ENCODE measurements at places on chromosomes 5 and 9.
A peak's percentile ranks its signal among the peaks of the same experiment; 100 is the strongest.

- DNase-seq: no peak
Observed at GRCh38 chr5:96775050-96775449, 32.7 kb downstream of the ERAP1 start.

GRCh38 chr5:127170918-127171600, 97.8 kb upstream of the C5orf63 start:
- DNase-seq: no peak

DNA sequence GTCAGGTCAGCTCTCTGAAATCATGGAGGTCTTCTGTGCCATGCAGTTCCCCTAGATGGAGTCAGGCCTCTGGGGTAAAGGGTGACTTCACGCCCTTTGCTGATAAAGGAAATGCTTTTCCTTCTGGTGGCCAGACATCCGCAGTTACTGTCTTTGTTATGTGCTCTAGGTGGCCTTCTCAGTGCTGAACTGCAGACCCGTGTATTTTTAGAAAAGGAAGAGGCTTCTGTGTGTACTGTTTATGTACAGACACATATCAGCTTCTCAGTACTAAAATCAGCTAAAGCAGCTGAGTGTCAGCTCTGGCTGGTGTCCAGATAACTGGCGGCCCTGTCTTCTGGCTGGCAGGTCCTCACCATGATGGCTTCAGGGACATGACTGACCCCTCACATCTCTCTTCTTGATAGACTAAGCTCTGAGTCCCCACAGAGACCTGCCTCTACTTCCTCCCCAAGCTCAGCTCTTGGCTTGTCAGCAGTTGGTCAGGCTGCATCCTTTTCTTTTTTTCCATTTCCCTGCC, 75.3 kb downstream of the ARHGAP26 start:
- DNase-seq: no peak

DNA sequence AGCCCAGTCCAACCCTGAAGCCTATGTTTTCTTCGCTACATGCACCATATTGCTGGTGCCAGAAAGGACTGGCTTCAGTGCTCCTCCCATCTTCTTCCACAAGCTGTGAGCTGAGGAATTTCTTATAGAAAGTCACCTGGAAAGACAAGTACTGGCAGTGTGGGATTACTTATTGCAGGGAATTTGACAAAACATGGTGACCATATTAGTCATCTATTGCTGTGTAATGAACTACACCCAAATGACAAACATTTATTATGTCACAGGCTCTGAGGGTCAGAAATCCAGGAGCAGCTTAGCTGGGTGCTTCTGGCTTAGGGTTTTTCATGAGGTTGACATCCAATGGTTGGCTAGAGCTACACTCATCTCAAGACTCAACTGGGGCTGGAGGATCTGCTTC, 75.5 kb downstream of the ENTREP1 start:
- DNase-seq: no peak

GRCh38 chr9:82799286-82799685, 263.7 kb downstream of the RASEF start:
- no peak for DNase-seq

GRCh38 chr5:149633476-149634350, 52.4 kb downstream of the ARHGEF37 start:
- DNase-seq: no peak

DNA sequence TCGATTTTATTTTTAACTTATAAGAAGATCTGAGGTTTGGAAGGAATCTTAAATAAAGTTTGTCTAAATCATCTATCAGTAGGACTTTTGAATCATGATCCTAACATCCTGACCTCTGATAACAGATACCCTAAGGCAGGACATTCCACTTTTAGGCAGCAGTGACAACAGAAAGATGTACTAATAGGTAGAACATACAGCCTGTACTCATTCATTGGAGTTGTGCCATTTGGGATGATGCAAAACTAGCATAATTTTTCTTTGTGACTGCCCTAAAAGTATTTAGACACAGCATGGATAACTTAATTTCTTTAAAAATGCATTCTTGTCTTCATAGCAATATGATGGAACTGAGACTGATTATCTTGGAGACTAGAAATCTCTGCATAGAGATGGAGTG, 39.7 kb downstream of the CDC42SE2 start:
- DNase-seq: no peak

- no peak for DNase-seq
Observed at GRCh38 chr5:1815071-1815786, 14.0 kb downstream of the NDUFS6 start.

- no peak for DNase-seq
Observed at GRCh38 chr5:169703813-169704212, 66.7 kb downstream of the DOCK2 start.

GRCh38 chr5:138975098-138975847, 100.1 kb upstream of the LRRTM2 start:
- peak; percentile 38 for DNase-seq

DNA sequence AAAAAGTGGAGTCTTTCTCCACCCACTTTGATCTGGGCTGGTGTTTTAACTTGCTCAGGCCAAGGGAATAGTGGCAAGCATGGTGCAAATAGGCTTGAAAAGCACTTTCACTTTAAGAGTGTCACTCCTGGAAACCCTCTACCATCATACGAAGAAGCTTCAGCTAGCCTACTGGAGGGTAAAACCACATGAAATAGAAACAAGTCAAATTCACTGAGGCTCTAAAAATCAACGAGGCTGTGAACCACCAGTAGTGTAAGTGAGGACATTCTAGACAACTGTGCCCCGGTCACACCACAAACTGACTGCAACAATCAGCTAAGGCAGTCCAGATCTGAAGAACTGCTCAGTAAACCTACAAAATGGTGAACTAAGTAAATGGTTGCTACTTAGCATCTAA, 2366.3 kb upstream of the C9orf72 start:
- DNase-seq: no peak

GRCh38 chr9:2242831-2243330, 227.7 kb downstream of the SMARCA2 start:
- DNase-seq: no peak

DNA sequence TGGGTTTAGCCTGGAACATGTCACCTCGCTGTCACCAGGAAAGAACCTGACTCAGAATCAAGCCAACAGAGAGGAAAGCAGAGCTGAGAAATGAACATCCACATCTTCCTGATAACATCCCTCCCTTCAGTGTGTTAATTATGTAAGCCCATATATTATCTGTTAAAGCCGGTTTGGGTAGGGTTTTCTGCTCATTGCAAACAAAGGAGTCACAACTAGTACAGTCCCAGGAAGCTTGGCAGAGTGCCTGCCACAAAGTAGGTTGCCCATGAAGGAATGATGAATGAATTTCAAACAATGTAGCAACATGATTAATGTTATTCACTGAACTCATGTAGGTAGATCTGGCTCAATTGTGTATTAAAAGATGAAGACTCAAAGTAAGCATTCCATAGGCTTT, 10.4 kb upstream of the PPARGC1B start:
- DNase-seq: no peak

DNA sequence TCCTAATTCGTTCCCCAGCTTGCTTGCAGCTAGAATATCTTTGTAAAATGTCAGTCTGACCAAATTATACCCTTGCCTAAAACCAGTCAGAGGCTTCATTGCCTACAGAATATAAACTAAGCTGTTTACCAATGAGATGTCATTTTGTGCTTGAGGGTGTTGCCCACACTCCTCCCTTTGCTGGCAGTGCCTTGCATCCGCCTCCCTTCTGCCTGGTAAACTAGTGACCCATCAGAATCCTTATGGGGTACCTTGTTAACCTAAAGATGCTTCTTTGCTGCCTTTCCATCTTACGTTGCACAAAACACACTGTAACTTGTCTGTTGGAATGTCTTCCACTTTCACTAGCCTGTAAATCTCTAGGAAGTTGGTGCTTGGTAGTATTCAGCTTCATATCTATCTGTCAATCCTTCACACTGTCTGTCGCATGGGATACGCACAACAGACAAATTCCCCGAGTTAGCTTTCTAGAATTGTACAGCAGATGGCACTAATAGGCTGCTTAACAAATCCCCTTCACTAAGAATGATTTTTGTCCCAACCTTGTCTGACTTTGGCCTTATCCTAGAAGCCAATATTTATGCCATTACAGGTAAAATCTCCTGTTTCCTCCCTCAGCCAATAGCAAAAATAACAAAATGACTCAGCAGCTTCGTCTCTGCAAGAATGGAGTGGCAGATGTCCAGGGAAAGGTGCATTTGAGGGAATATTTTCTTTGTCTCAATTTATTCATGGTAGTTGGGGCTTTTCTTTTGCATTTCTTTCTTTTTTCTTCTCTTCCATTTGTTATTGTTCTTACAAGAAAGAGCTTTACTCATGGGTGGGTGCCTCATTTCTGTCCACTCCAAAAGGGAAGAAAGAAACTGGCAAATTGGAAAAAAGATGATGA, 3.0 kb downstream of the NUDT2 start:
- DNase-seq: no peak

- no peak for DNase-seq
Observed at GRCh38 chr9:106693558-106693957, 169.4 kb upstream of the ZNF462 start.

GRCh38 chr9:70398145-70398556, 16.3 kb downstream of the KLF9 start:
- DNase-seq: peak; percentile 53

DNA sequence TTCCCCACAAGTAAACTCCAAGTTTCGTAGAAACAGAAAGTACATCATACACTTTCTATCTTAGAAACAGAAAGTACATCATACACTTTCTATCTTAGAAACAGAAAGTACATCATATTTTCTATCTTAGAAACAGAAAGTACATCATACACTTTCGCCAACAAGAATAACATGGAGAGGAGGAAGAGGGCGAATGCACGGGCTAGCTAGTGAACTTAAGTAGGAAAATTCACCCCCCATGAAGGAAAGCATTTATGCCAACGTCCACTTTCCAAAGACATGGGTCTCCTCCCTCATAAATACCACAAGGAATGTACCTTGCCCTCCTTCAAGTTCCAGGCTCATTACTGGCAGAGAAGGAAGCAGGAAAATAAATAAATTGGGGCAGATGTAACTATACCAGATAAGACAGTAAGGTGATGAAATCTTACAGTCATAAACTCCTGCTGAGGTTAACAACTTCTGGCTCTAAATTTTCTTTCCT, 64.7 kb downstream of the FRMD3 start:
- DNase-seq: peak; percentile 18

- no peak for DNase-seq
Observed at GRCh38 chr9:132784286-132784830, 93.7 kb downstream of the AK8 start.

DNA sequence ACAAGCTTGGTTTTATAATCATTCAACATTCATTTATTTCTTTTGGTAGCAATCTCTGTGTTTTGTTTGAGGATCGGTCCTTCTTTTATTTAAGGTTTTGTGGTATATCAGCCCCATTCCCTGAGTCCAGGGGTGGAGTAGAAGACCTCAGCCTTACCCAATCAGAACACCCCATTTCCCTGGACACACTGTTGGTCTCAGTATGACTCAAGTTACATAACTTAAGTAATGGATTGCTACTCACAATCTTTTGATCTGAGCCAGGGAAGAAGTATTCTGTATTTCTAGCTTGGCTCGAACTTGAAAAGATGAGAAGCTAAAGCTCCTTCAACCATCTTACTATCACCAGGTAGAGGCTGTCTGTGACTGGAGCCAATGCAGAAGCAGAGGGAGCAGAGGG, 175.2 kb upstream of the HAPLN1 start:
- DNase-seq: no peak

DNA sequence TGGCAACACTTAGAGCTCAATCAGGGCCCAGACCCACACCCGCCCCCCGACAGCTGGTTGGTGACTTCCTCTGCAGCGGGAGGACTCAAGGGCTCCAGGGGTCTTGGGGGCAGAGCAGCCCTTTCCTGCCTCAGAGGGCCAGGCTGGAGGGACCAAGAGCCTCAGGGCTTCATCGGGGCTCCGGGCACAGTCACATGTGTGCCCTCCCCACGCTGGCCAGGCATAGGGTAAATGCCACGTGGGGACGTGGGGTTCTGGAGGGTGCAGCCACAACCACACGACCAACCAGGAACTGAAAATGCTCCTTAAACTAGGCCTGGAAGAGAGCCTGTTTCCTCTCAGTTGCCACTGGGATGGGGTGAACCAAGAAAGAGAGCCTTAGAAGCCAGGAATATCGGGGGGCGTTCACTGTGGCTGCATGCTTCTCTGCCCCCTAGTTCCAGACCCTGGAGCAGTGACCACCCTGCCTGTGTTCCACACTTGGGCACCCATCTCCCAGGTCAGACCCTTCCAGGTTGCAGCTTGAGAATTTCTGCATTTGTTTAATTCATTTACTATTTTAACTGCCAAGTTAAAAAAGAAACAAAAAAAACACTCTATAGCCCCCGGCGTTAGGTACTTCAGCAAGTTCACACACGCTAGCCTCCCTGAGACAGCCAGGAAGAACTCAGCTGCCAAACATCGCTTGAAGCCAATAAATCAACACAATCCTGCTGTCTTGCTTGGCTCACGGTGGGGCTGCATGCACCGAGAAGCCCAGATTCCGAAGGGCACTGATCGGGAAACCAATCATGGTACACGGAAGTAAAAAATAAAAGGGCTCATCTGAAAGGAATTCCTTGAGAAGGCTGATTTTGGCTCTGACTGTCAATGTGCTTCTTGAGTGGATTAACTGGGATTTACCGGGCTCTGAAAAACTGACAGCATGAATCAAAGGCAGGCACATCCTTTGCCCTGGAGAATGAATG, 56.1 kb upstream of the PHYKPL start:
- no peak for DNase-seq

DNA sequence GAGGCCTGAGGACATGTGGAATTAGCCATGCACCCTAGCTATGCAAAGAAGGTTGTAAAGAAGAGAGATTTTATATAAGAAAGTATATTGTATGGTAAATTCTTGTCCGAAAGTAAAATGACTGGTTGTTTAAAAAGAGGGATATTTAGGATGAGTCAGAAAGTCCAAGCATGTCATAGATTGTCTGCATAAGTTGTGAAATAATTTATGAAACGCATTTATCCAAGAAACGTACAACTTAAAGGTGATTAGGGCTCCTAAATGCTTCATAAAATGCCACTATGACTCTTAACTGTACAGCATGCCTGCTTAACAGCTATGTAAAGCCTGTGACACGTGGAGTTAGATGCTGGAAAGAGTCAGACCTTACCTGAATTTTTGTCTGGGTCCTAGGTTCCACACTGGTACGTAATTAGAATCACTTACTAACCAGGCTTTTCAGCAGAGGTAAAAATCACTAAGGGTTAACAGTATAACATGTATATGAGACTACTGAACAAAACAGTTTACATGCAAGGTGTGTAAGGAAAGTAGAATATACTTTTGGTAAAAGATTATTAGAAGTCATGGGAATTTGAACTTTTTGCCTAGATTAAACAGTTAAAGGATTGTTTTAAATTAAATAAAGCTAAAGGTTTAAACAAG, 37.0 kb upstream of the ARL15 start:
- DNase-seq: no peak

DNA sequence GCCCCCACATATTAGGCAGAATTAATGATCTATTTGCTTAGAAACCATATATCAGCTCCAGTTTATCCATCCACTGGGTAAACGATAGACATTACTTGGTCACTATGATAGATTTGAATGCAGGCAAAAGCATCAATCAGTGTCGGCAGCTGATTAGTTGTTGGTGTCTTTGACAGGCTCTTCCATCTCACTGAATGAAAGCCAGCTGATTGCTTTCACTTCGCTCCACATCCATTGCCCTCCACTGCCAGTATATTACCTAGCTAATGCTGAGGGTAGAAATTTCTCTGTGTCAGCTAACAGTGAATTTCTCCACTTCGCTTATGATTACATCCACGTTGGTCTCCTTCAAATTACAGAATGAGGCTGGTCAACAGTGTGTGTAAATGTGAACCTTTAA, 821.3 kb upstream of the TYRP1 start:
- no peak for DNase-seq

GRCh38 chr9:38358390-38359296, 33.9 kb upstream of the ALDH1B1 start:
- no peak for DNase-seq

- DNase-seq: peak; percentile 36
Observed at GRCh38 chr5:151757233-151758140, 944 bp downstream of the ATOX1 start.

Data from GM10248 (cell line).